ENCODE measurements at places on chromosomes 2 and 18.

DNA sequence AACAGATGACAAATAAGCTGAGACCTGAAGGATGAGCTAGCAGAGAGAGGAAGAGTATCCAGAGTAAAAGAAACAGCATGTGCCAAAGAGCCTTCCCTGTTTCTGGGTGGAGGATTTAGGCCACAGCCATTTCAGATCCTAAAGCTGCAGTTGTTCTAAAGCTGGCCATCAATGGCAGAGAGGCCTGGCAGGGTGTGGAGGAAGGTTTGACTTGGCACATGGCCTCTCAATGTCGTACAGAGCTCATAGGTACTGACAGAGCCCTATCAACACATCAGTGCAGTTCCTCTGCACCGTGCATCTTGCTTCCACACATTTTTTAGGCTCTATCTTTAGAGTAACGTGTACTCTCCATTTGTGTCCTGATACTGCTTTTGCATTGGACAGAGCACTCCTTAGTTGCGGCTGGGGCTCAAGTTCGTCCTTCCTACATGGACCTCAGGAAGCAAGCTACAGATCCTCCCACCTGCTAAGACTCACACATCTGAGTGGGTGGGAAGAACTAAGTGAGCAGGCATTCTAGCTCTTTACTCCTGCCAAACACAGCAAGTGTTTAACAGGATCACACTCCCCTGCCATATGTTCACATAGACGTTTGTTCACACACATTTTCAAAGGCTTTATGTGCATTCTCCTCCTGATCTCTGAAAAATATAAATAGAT, 3.0 kb upstream of the CHMP3 start:
- DNase-seq: no peak

DNA sequence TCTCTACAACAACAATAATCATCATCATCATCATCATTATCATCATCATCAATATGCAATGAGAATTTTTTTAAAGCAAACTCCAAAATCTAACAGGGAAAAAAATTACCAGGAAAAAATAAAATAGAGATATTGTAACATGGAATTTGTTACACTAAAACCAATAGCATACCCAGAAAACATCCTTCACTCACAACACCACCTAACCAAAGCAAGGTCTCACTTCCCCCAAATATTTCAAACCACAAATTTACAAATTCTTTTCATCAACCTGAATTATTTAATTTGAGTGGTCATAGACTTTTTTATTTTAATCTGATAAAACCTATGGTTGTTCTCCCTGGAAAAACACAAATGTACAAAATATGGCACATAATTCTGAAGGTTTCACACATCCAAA, 11.2 kb downstream of the ITSN2 start:
- DNase-seq: no peak

DNA sequence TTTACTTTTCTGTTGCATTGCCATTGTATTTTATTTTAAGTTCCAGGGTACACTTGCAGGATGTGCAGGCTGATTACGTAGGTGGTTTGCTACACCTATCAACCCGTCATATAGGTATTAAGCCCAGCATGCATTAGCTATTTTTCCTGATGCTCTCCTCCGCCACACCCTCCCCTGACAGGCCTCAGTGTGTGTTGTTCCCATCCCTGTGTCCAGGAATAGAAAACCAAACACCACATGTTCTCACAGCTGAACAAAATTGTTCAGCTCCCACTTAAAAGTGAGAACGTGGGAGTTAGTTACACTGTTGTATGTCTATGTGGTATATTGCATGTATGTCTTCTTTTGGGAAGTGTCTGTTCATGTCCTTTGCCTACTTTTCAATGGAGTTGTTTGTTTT, 1631.7 kb downstream of the DPP10 start:
- DNase-seq: no peak

- DNase-seq: no peak
Observed at GRCh38 chr2:204234879-204235278, 298.3 kb downstream of the ICOS start.

DNA sequence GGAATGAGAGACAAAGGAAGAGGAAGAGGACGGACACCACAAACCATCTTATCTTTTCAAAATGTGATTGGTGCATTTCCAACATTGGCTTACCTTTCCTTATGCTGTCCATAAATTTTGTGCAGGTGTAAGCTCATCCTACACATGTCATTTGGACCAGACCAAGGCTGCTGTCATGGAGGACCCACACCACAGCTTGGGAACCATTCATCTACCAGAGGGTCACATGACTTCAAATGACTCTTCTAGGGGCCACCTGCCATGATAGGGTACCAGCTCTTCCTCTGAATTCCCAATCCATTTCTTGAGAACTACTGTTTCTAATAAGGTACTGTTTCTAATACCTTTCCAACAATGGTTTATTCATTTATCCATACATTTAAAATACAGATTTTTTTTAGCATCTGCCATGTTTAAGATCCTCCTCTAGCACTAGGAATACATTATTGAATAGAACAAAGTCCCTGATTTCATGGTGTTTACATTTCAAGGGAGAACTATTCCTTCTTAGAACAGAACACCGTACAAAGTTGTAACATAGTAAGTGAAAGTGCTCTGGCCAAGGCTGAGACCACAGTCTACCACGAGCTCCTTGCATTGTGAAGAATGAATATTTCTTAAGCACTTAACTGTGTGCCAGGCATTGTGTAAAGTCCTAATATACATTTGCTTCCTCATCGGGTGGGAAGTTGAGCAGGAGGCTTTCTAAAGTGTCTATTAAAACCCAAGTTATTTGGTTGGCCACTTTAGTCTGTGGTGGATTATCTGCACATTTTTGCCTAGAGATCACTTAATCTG, 246.1 kb upstream of the FN1 start:
- DNase-seq: no peak

DNA sequence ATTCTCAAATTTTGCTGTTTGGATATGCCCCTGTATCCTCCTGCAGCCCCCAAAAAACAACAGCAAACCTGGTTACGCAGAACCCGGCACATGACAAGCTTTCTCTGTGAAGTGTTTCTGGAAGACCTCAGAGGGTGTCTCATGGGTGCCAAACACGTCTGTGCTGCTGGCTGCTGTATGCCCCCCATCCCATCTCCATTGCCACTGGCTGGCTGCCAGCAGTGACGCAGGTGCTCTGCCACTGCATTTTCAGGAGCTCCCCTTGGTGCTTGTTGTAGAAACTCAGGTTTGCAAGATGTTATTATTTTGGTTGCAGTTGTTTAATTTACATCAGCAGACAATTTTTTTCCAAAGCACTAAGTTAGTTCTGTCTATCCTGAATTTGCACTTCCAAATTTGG, 166.4 kb upstream of the FANCL start:
- DNase-seq: no peak

All from kidney (tissue), 22 donors.